ENCODE measurements at places on chromosomes 1 and 21. TPM values are rescaled to one million over a fixed set of nuclear protein-coding genes. Genes with fewer than 3 reads are reported as not detected.

The CTSE gene
- 10.8 TPM for total RNA-seq

GRCh38 chr1:95679262-95679661 lies 445.3 kb downstream of the RWDD3 start:
- H3K27ac ChIP-seq = no peak overlapping the region
- no peak for DNase-seq
- H3K27me3 ChIP-seq = no peaks in the 10 kb centered on the region
- H3K4me1 ChIP-seq = no peaks in the 10 kb centered on the region
- H3K4me3 ChIP-seq = no peak overlapping the region

The PLPPR4 gene
- 0.48 TPM for total RNA-seq

The DEPDC1 gene
- 24.1 TPM for total RNA-seq

GRCh38 chr1:17233675-17234320 lies 15.1 kb upstream of the PADI3 start:
- DNase-seq = peak; percentile 94
- H3K27me3 ChIP-seq = no peaks in the 10 kb centered on the region
- H3K4me3 ChIP-seq = no peak overlapping the region
- H3K36me3 ChIP-seq = no peaks in the 10 kb centered on the region
